Ecto neural progenitor cell (in vitro differentiated cells): ENCODE measurements at places on chromosomes 5 and 9.

- no peak for DNase-seq
Observed at GRCh38 chr9:132242621-132243155, 80.8 kb downstream of the NTNG2 start.

- DNase-seq, result no peak
Observed at GRCh38 chr5:159286420-159287035, 23.4 kb downstream of the UBLCP1 start.

- no peak for DNase-seq
Observed at GRCh38 chr5:131221888-131222287, 42.0 kb upstream of the CDC42SE2 start.

GRCh38 chr5:3362606-3362910, 233.1 kb upstream of the IRX1 start:
- DNase-seq, result peak; percentile 28

DNA sequence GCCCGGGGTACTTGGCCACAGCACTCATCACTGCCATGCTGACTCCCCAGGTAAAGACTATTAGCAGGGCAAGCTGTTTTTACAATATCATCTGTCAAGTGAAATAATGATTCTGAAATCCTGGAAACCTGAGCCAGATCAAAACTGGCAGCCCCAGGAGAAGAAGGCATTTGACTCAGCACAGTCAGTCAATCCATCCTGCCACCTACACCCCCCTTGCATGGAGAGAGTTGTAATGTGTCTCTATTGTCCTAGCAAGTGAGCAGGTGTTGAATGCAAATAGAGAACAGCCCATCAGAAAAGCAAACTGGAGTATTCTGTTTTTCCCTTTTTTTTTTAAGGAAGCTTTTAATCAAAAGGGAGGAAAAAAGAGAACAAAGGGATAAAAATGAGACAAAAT, 291.2 kb downstream of the BRINP1 start:
- DNase-seq, result no peak

GRCh38 chr9:100281066-100281465, 71.7 kb downstream of the TEX10 start:
- DNase-seq, result no peak

DNA sequence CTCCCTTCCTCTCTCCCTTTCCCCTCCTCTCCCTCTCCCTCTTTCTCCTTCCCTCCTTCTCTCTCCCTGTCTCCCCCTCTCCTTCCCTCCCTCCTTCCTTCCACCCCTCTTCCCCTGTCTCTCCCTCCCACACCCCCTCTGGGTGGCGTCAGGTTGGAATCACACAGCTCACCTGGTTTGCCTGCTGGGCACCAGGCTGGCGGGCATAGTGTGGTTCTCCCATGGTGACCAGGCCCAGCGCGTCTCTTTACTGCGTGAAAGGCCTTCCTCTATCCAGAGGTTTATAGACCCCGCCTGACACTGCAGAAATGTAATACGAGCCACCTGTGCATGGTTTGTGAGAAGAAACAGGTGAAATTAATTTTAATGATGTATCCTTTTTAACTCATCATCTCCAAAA, 76.2 kb downstream of the MRPL36 start:
- peak; percentile 29 for DNase-seq
